ENCODE measurements at places on chromosomes 6 and 20.
A peak's percentile ranks its signal among the peaks of the same experiment; 100 is the strongest.

- DNase-seq: no peak
Observed at GRCh38 chr6:118581489-118581959, 33.4 kb downstream of the PLN start.

- no peak for DNase-seq
Observed at GRCh38 chr20:3068075-3068474, 3.3 kb upstream of the OXT start.

DNA sequence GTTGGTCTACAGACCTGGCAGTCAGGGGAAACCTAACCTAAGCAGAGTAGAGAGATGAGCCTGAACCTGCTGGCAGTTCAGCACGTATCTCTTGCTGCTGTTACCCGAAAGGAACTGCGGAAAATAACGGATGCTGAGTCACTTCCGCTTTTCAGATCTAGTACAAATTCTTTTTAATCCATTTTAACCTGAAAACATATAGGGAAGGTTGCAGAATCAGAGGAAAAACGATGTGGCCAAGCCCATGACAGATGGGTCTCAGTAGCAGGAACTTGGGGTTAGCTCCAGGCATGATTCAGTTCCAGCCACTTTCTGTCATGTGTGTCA, 351.9 kb upstream of the PRND start:
- DNase-seq: no peak

DNA sequence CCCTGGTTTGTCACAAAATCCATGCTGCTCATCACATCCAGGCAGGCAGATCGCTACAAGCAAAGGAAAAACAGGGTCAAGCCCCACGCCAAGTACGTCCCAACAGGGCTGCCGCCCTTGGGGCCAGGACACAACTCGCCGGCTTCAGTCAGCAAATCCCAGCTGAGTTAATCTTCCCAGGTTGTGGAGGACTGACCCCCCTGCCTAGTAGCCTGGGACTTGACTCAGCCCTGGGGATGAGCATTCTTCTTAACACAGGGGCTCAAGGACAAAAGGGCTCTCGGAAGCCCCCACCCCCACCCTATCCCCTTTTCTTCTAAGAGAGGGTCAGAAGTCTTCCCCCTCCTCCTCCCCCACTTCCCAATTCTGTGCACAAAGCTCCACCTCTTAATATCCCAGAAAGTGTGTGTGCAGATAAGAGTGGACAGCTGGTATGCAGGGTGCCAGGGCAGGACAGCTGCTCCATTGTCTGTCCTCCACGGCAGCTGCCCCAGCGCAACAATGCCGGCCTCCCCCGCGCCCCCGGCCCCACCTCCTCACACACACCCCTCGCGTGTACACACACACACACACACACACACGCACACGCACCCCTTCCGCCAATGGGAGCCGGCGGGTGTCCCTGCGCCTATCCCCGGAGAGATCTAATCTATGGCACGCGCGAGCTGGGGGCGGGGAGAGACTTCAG, 4.5 kb downstream of the DLL1 start:
- DNase-seq: no peak

- DNase-seq: no peak
Observed at GRCh38 chr20:37372441-37372840, 26.5 kb downstream of the SRC start.

DNA sequence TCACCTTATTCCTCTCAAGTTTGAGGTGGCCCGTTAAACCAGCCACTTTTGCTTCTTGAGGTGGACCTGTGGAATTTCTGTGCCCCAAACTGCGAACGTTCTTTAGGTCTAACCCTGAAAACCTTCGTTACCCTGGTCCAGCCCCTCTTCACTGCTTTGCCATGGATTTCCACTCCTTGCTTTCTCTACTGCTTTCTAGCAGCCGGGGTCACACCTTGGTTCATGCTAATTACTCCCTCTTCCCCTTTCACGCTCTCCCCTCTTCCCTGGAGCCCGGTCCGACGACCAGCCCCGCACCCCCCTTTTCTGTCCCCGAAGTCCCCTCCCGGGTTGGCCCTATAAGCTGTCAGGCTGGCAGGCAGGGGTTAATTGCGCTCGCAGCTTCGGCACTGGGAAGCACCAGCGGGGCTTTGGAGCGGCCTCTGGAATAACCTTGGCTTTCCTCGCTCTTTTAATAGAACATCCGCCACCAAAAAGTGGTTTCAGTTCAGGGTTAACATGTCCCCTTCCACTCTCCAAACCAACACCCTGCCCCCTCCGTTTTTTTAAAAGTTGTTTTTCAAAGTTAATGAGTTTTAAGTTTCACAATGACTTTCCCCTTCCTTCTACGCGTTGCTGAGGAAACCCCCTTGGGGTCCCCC, 1.4 kb upstream of the HIVEP1 start:
- DNase-seq: peak; percentile 19

GRCh38 chr20:56760610-56761009, 131.5 kb downstream of the TFAP2C start:
- DNase-seq: no peak

DNA sequence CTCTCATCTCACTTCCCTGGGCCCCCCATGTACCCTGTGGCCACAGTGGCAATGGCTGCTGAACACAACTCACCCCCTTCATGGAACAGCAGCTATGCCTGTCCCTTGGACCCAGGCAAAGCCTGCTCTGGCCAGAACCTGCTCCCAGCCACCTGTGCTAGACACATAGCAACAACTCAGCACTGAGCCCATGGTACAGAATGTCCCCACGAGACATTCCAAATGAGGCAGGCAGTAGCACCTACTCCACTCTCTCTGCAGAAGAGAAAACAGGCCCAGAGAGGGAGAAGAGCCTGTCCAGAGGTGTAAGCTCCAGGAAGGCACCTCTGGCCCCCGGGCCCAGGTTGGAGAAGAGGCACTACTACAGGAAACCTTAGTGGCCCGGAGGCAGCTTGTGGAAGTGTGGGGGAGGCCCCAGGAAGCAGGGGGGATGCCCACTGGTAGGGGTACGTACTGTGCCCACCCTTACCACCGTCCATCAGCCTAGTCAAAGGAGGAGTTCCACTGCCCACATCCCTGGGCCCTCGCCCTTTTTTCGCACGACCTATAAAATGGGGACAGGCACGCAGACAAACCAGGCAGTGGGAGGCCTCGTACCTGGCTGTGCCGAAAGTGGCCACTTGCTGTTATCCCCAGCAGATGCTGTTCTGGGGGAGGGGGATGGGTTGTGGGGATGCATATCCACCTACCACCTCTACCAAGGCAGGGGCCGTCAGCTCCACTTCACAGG, 97.2 kb downstream of the ASXL1 start:
- DNase-seq: no peak

DNA sequence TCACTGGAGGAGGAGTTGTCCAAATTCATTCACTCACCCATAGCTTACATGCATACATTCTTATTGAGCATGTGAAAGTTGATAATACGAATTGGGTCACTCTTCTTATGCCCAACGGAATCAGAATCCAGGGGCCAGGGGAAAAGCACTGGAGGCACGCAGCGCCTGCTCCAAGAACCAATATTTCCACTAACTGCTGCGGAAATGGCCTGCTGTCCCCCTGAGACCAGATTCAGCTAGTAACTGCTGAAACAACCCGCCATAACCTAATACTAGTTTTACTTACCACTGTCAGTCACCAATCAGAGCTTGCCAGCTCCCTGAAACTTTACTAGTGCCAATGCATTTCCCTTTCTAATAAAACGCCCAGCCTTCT, 641 bp upstream of the FKBP1A start:
- no peak for DNase-seq

- no peak for DNase-seq
Observed at GRCh38 chr6:134632024-134632423, 314.1 kb upstream of the SGK1 start.

DNA sequence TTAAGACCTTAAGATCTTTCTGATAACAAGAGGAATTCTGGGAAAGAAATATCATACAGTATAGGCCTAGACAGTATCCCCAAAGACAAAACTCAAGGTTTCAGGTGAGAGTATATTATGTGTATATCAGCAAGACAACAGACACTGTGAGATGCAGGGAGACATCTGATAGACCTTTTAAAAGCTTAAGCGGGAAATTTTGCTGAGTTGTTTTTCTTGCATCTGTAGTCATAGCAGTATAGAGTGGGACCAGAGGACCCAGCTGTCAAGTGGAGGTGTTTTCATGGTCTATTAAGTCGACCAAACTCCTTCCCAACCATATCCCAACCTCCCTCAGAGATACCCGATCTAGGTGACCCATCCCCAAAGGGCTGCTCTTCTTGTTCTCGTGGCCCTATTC, 98.1 kb upstream of the THEMIS start:
- no peak for DNase-seq

All from stimulated activated CD4-positive, alpha-beta T cell treated with anti-CD3 and anti-CD28 coated beads, Interleukin-1b, Interleukin-23, amount 100 ng/mL, for 1 hour (primary cell).